Cerebellar nuclear complex (tissue), 1 donor: ENCODE measurements at places on chromosomes 16 and 17.

- DNase-seq: no peak
Observed at GRCh38 chr17:1953831-1954230, 71.3 kb downstream of the RTN4RL1 start.

DNA sequence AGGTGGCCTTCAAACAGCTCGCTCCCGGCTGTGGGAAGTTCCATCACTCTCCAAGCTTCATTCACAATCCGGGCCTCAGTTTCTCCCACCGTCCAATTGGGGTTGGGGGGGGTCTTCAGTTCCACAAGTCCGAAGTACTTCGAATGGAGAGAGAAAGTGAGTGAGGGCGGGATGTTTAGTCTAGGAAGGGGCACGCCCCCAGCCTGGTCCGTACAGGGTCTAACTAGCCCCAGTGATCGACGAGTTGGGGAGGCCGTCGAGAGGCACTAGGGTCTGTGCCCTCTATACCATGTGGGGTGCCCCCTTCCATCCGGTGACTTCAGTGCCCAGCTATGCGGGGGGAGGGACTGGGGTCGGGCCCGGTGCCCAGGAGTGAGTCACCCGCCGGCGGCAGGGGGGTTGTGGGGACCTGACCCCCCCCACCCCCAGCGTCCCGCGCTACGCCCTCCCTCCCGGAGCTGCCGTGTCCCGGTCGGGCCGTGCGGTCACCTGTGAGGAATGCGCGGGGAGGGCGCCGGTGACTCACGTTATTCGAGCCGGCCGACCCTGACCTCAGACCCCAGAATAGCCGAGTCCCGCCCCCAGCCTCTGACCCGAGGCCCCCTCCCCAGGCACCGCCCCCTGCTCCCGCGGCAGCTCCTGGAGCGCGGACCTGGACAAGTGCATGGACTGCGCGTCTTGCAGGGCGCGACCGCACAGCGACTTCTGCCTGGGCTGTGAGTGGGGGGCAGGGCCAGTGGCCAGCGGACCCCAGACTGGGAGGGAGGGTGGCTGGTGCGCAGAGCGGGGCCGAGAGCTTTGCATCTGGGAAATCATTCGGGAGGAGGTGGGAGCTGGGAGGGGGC is 658 bp downstream of the TNFRSF12A start:
- DNase-seq: no peak

DNA sequence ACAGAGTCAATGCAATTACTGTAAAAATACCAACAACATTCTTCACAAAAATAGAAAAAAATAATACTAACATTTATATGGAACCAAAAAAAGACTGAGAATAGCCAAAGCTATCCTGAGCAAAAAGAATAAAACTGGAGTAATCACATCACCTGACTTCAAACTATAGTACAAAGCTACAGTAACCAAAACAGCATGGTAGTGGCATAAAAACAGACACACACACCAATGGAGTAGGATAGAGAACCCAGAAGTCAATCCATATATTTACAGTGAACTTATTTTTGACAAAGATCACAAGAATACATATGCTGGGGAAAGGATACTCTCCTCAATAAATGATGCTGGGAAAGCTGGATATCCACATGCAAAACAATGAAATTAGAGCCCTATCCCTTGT is 84.2 kb downstream of the CEP112 start:
- DNase-seq: no peak

- DNase-seq: no peak
Observed at GRCh38 chr16:11144122-11144521, 111.9 kb downstream of the SOCS1 start.

DNA sequence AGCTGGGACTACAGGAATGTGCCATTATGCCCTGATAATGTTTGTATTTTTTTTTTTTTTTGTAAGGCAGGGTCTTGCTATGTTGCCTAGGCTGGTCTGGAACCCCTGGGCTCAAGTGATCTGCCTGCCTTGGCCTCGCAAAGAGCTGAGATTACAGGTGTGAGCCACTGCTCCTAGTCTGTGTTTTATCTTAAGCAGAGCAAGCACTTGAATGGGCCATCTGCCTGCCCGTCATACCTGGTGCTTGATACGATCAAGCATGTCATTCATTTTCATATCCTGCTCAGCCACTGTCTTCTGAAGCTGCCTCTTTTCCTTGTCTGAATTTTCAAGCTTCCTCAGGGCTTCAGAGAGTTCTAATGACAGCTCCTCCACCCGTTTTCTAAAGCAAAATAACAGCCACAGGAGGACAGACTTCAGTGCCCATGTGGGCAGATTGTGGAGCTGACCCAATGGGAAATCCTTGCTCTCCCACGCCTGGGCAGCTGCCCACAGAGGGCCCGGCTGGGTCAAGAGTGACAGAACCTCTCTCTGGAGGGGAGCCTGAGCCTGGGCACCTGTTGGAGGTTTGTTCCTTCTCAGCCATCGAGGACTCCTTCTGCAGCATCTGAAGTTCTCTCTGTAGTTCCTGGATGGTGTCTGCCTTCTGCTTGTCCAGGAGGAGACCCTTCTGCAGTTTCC is 36.5 kb downstream of the DHX38 start:
- no peak for DNase-seq

DNA sequence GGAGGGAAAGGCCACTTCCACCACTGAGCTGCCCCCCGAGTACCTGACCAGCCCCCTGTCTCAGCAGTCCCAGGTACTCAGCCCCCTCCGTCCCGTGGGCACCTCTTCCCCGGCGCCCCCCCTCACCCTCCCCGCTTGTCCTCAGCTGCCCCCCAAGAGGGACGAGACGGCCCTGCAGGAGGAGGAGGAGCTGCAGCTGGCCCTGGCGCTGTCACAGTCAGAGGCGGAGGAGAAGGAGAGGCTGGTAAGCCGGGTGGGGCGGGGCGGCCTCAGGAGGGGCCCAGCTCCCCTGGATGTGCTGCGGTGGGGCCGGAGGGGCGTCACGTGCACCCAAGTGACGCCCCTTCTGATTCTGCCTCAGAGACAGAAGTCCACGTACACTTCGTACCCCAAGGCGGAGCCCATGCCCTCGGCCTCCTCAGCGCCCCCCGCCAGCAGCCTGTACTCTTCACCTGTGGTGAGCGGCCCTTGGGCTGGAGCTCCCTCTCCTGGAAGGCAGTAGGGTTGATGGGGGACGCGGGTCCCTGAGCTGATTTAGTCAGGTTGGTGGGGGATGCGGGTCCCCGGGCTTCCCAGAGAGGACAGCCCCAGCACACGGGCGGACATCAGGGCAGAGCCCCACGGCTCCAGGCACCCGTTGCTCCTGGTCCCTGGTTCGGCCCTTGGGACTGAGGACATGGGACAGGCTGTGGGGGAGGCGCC is 9.5 kb upstream of the MRPL12 start:
- DNase-seq: no peak

DNA sequence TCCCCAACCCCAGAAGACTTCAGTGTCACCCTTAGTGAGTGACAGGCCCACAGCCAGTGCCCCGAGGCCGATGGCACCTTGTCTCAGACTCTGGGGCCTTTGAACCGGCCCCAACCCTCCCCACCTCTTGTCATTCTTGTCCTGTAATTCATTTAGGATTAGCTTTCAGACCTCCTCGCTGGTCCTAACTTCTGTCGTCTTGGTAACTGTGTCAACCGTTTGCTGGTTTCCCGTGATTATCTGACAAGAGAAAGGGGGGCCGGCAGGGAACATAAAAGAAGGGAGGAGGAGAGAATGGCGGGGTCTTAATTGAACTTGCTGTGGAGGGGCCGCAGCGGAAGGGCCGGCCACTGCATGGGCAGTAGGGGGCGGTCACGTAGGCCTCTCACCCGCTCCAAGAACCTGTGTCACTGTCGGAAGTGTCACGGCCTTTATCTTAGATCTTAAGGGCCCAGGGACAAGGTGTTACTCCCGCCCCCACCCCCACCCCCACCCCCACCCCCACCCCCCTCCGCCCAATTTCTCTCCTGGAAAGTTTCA is 46.5 kb upstream of the GSE1 start:
- no peak for DNase-seq

DNA sequence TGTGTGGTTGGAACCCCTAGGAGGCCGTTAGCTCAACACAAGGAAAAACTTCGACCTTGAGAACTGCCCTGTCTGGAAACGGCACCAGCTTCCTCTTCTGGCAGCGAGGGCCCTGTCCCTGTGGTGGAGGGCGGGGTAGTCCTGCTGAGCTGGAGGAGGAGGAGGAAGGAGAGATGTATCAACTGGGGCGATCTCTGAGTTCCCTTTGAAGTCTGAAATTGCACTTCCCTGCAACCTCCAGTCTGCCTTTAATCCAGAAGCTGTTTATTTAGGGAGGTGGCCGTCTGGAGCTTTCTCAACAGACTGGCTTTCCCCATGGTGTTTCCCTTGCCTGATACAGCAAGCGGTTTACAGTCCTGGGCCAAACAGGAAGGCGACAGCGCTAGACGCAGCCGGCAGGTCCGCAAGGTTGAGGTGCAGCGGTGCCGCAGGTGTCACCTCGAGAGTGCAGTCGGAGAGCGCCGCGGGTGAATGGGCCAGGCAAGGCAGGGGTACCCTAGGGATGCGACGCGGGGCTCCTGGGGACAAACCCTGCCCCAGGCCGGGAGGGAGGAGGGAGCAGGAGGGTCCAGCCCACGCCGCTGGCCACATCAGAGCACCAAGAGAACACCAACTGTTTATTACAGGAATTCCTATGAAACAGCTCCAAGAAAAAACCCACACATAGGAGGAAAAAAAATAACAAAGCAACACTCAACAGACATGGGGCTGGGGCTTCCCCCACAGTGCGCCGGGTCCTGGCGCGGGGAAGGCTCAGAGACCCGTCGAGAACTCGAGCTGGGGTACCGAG is 11.4 kb upstream of the MRPS23 start:
- DNase-seq: no peak
